ENCODE measurements at places on chromosomes 12 and 14.

GRCh38 chr14:78972440-78972839 is 802.3 kb downstream of the NRXN3 start:
- no peak for DNase-seq

DNA sequence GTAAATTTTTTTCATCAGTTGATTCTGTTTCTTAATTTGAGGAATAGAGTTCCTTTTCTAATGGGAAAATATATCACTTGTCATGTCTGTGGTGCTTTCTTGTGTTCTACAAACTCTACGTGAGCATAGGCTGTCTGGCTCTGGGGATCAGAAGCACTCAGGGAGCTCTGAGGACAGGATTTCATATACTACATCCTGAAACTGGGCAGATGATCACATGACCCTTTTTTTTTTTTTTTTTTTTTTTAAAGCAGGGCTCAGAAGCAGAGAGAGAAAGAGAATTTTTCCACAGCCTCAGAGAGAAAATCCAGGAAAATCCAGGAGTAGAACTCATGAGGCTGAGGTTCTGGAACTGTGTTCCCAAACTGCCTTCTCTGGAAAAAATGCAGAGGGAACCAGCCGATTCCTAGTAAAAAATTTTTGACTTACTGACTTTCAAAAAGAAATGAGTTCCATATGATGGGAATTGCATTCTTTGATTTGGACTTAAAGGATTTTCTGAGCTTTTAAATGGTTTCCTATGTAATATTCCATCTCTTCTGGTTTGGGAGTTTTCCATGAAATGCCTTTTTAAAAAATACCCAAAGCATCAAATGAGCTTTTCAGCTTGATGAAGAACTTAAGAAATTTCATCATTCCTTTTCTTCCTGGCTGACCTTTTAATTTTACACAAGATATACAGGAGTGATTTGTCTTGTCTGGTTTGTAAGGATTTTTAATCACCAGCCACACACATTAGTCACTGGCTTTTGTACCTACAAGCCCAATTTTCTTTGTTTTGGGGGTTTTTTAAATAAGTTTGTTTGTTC is 183.1 kb upstream of the HIF1A start:
- DNase-seq = no peak

DNA sequence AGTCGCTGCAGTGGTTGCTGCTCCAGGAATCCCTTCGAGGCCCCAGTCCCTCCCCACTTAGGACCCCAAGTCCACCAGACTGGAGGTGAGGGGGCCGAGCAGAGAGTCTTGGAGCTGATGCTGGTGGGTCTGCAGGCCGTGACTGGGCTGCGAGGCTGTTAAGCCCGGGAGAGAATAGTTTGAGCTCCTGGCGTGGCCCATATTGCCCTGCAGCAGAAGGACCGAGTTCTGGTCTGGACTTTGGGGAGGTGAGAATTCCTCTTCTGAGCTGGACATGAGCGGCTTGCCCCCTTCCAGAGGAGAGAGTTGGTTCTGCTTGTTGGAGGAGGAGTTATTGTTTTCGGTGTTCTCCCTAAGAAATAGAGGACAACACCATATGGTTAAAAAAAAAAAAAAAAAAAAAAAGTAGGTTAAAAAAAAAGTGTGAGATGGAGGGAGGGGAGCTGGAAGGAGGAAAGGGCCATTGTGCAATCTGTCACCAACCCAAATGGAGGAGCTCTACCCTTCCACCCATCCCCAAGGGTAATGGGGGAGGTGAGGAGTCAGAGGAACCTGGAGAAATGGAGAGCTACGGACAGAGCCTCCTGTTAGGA is 3.0 kb downstream of the SIX1 start:
- no peak for DNase-seq

DNA sequence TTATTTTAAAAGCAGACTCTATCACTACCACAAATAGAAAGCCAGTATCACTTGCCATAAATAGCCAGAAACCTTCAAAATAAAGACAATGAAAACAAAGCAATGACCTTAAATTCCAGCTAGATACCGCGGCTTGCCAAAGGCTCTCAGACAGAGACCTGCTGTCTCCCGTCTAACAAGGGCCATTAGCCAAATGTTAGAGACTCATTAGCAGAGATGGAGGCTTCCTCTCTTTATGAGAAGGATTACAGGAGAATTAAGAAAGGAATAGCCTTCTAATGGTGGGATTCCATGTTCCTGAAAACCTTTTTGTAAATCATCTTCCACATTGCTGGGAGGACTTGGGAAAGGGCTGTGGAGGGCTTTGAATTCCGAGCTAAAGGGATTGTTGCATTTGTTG is 206.7 kb downstream of the AACS start:
- DNase-seq = no peak

DNA sequence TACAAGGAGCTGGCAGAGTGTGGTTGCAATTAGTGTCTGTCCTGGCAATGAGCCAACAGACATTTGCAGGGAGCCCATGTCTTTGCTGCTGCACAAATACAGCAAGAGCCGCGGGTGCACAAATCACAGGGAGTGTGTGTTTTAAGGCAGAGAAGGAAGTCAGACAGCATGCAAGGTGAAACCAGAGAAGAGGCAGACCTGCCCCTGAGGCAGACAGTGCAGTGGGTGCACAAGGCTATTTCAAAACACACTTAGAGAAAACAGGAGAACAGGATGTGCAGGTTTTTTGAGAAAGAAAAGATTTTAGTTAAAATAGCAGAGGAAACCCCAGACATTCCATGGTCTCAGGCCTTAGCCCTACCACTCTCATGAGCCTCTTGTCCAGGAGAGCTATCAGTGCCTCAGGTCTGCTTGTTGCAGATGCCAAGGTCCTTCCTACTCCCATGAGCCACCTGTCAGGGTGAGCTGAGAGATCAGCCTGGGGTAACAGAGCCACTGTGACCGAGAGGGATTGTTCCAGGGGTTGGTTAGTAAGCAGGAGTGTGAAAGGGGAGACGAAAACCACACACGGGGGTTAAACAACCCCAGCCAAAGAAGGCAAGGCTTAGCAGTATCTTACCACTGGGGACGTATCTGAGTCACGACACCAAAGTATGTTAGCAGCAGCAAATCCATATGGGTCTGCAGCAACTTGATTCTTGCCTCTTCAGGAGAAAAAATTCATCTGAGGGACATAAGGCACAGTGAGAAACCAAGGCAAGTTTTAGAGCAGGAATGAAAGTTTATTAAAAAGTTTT is 78.1 kb downstream of the C14orf132 start:
- no peak for DNase-seq

DNA sequence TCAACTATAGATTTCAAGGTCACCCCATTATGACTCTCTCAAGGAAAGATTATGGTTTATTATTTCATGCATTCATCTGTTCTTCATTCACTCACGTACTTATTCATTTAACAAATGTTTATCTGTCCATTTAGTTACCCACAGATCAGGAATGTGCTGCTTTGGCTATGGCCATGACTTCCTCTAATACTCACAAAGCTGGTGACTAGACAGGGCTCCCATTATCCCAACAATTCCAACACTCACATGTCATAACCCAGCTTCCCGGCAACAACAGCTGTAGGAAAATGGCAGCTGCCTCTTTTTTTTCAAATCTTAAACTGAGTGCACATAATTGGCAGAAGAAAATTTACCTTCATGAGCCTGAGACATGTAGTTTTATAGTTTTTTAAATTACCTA is 190.8 kb upstream of the CCDC196 start:
- no peak for DNase-seq

GRCh38 chr12:48782457-48783395 is 6.2 kb downstream of the ADCY6 start:
- DNase-seq = no peak

- DNase-seq = no peak
These were observed 102.0 kb downstream of the EGLN3 start for GRCh38 chr14:33848706-33849454.

- DNase-seq = no peak
These were observed 2.1 kb downstream of the NOXRED1 start for GRCh38 chr14:77421201-77421600.

DNA sequence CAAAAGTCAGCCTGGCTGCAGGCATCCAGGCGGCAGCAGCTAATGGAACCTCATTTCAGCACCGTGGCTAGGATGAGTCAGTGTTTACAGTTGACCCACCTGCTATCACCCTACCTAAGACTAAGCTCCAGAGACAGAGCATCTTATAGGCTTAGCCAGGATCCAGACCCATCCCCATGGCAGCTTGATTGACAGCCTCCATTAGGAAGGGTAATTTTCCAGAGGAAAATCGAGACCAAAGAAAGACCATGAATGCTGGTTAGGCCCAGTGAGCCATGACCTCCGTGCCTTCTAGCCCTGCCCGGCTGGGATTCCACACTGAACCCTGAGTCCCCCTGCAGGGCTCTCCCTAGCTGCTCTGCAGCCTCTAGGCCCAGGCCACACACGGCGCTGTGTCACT is 38.7 kb downstream of the TUNAR start:
- DNase-seq = no peak

- DNase-seq = no peak
These were observed 561.9 kb downstream of the FLRT2 start for GRCh38 chr14:86091811-86092210.

DNA sequence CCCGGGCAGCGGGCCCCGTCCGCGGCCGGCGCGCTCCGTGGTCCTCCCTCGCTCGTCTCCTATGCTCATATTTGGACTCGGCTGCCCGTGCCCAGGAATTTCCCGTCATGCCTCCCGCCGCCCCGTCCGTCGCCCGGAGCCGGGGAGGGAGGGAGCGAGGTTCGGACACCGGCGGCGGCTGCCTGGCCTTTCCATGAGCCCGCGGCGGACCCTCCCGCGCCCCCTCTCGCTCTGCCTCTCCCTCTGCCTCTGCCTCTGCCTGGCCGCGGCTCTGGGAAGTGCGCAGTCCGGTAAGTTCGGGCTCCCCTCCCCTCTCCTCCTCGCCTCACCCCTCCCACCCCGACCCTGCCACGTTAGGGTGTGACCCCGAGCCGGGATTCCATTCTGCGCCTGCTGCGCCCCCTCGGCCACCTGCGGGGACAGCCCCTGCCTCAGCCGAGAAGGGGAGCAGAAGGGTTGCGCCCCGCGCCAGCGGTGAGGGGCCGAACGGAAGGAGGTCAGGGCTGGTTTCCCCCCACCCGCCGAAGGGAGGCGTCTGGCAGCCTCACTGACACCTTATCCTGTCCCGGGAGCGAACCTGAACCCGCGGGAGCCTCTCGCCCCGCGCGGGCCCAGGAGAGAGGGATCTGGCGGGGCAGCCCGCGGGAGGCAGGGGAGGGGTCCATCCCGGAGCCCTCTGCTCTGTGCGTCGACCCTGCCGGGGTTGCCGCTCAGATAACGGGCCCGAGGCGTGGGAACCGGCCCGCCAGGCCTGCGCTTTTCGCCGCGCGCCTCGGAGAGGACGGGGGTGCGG is at the start of gene MSRB3:
MSRB3 (plus strand) TSS at position 108 of the 793 bp plus-strand sequence. CDS start 29,897 bp downstream, outside the sequence.
- DNase-seq = peak; percentile 6

- no peak for DNase-seq
These were observed 55.9 kb downstream of the CCDC92 start for GRCh38 chr12:123916729-123917128.

- no peak for DNase-seq
These were observed 48.2 kb downstream of the ATF7 start for GRCh38 chr12:53577941-53578352.

GRCh38 chr14:90383731-90384542 is 12.9 kb upstream of the CALM1 start:
- DNase-seq = peak; percentile 47

DNA sequence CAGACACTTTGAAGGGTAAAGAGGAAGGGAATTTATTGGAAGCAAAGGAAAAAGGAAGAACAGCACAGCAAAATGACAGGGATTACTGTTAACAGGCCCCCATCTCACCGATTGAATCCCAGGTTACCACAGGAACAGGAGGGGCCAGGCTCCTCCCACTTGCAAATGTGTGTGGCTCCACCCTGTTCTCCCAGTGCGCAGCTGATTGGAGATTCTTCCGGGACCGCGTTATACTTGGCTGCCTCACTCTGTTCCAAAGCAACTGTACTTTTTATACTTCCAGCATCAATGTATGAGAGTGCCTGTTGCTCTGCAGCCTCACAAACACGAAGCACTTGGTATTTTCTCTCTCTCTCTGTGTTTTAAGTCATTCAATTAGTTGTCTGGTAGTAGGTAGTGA is 273.6 kb upstream of the MDGA2 start:
- DNase-seq = no peak

DNA sequence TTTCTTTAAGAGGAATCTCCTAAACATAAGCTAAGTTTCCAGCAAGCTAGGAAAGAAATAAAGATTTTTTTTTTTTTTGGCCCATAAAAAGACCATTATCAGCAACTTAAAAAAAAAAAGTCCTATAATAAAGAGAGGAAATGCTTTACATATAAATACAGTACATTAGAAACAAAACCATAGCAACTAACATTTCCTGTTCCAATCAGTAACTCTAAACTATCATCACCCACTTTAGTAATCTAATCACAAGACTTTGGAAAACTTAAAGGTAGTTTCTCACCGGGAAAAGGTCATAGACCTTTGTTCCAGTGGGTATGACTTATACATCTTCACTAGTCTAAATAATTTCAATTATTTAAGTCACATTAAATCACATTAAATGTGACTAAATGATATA is 11.1 kb downstream of the SPTSSA start:
- no peak for DNase-seq

DNA sequence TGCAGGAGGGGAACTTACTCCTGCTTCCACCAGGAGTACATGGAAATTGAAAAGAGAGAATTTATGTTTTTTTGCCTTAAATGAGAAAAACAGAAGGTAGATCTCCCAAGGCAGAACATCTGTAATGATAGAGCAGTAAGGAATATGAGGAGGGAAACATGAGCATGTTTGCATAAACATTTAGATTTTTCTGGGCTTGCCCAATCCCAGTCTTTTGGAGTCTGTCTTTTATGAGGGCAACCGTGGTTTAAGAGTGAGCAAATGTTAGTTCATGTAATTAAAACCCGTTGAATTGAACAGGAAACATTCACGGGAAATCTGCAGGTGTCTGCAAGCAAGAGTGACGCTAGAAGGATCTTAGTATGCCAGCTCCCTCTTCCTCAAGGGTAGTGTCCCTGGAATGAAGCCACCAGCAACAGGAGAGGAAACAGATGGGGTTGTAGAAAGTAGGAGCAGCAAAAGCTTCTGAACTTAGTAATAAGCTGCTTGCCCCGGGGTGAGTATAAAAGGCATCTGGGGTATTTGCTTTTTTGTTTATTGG is 79.3 kb downstream of the ARF6 start:
- peak; percentile 15 for DNase-seq

GRCh38 chr12:130582286-130582685 is 133.8 kb downstream of the RIMBP2 start:
- DNase-seq = no peak

GRCh38 chr12:130945786-130946492 is 7.8 kb upstream of the ADGRD1 start:
- DNase-seq = no peak

GRCh38 chr14:94009767-94010166 is 12.7 kb downstream of the CCDC197 start:
- DNase-seq = no peak

Data from stimulated activated naive B cell treated with anti-CD40 and anti-IgM and Interleukin-4, amounts not matched to agents 10 μg/mL and 1 μg/mL and 100 μg/mL, for 72 hours (primary cell).